CD4-positive, alpha-beta T cell treated with Interleukin-6 for 4 hours (primary cell): ENCODE measurements at places on chromosomes 4 and X.

DNA sequence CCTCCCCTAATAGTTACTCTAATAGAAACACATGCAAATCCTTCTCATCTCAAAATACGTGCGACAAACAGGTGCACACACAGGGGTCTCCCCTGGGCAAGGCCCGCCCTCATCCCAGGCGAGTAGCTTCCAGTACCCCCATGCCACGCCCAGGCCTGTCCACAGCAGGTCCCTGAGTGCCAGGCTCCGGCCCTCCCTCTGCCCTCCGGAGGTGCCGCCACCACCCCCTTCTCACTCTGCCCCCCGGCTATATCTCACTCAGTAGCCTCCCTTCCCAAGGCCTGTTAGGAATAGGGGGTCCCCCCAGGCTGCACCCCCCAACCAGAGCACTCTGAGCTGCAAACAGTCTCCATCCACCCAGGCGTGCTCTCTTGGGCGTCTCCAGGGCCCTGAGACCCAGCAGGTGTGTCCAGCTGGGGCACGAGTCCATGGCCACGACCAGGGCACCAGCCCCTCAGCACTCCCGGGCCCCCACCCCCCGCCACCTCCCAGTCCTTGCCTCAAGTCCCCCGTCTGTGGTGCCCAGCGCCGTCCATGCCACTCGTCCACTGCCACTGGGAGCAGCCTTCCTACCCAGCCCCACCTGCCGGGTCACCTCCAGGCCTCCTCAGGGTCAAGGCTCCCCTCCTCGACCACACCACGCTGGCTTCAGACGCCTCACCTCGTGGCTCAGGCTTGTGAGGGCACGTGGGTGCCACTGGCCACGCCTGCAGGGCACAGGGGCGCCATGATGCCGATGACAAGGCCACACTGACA is 41.7 kb downstream of the FAM53A start:
- no peak for DNase-seq

DNA sequence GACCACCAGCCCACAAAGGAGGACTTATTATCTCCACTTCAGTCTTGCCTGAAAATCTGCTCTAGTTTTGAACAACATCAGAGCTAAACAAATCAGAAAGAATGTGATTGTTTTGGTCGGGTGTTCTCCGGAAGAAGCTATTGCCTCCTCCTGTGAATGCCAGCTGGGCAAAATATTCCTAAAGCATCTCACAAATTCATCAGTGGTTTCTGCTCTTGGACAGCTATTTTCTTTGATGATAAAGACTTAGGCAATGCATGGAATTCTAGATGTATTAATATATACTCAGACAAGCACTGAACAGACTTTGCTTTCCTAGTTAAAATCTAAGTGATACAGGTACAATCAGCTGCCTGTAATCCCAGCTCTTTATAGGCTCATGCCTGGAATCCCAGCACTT is 71.8 kb downstream of the ASMT start:
- DNase-seq: no peak

DNA sequence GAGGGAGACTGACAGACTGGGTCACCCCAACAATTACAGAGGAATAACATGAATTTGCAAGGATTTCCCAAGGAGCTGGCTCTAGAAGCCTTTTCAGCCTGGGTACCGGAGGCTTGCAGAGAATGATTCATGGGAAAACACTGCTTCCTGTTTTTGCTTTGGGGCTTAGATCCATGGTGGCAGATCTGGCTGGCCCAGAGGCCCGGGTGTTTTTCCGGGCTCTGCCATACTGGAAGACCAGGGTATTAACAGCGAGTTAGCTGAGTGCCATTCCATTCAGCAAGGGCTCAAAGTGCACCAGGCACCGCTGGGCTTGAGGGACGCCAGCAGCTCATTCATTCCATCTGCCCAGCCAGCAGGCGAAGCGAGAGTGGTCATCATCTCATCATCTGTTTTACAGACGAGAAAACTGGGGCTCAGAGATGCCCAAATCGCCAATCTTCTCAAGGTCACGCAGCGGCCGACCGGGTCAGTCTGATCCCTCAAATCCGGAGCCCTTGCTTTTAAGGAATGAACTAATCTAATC is 1.3 kb downstream of the WDR1 start:
- DNase-seq: no peak

- DNase-seq: no peak
Measured at GRCh38 chrX:133033010-133033409, 63.9 kb downstream of the USP26 start.

- no peak for DNase-seq
Measured at GRCh38 chr4:158671665-158671914, at the start of gene C4orf46. Gene C4orf46, minus strand, starts transcription at chr4:158671887. Its CDS starts 86 bp downstream, at chr4:158671801.

DNA sequence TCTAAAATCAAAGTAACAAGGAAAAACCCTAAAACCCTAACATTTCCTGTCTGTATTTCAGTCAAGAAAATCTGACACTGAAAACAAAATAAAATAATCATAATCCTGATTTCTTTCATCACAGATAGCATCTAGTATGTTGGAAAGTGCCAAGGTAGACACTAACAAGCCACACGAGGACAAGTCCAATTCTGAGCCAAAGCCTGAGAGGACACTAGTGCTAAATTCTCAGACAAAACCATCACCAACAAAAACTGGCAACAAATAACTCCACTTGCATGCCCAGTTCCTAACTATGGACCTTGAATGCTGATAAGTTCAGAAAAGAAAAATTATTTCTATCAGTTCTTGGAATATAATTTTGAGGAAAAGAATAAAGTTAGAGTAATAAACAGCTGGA is 113.7 kb downstream of the MANBA start:
- DNase-seq: no peak

- DNase-seq: no peak
Measured at GRCh38 chr4:145418739-145419138, 62.9 kb upstream of the SMAD1 start.

DNA sequence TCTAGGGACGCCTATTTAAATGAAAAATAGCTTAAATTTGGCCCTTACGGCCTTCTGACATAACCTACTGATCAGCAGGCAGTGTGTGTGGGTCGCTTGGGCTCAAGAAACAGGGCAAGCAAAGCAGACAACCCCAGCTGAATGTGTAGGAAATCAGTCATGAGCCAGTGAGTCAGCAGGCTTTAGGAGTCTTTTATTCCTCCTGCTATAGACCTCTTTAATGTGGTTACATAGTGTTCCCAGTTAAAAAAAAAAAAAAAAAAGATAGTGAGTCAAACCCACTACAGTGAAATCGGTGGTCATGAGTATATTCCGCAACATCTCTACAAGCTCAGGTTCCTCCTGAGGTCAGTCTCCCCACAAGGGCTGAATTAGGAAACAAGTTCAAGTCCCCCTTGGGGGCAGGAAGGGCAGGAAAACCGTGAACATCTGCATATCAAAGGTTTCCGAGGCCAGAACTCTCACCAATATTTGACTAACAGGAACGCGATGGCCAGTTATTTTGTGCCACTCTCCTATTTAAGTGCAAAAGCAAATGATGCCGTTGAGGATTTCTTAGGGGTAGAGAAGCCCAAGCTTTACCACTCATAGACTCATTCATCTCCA is 32.7 kb downstream of the ACSL1 start:
- peak; percentile 64 for DNase-seq

DNA sequence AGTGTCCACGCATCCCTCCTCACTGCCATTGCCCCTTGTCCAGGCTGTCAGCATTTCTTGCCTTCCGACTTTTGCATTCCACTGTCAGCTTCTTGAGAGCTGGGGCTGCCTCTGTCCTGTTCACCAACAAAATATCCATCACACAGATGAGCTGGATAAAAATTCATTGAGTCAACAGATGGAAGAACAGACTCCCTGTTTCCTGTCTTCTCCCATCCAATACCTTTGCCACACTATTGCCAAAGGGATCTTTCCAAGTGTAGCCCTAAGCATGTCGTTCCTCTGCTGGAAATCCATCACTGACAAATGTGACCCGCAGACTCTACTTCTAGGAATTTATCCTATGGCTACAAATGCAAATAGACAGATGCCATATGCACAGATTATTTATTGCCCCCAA is 78.0 kb upstream of the PJA1 start:
- DNase-seq: no peak

- no peak for DNase-seq
Measured at GRCh38 chr4:74878323-74878722, 54.6 kb upstream of the PARM1 start.

DNA sequence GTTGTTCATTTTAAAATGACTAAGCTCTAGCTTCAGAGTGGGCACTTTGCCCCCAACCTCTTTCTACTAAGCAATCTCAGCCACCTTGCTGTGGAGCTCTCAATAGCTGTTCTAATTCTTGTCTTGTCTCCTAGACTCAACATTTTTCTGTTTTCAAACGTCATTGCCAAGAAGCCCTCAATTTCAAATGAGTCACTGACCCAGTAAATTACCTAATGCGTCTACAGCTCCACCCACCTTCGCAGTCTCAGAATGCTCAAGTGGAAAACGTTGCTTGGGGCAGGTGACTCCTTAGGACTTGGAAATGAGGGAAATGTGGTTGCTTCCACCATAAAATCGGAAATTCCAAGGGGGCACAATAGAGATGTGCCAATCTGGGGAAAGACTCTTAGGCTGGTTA is 59.0 kb downstream of the ING2 start:
- no peak for DNase-seq

GRCh38 chr4:34293459-34293858 is 1950.9 kb downstream of the ARAP2 start:
- no peak for DNase-seq

- no peak for DNase-seq
Measured at GRCh38 chr4:76658231-76659102, 223.4 kb downstream of the SHROOM3 start.
